Neural crest cell (in vitro differentiated cells): ENCODE measurements at places on chromosomes 4 and X. TPM values are rescaled to one million over a fixed set of nuclear protein-coding genes. Genes with fewer than 3 reads are reported as not detected.

GRCh38 chr4:85531560-85532341 is 56.8 kb downstream of the ARHGAP24 start:
- H3K27me3 ChIP-seq: no peaks in the 10 kb centered on the region

GRCh38 chr4:26452565-26453531 is 37.4 kb downstream of the CCKAR start:
- H3K4me3 ChIP-seq: no peak overlapping the region
- H3K27me3 ChIP-seq: no peaks in the 10 kb centered on the region
- no peak overlapping the region for H3K27ac ChIP-seq
- H3K4me1 ChIP-seq: no peaks in the 10 kb centered on the region
- H3K36me3 ChIP-seq: peaks cover 5% of the 10 kb centered on the region

DNA sequence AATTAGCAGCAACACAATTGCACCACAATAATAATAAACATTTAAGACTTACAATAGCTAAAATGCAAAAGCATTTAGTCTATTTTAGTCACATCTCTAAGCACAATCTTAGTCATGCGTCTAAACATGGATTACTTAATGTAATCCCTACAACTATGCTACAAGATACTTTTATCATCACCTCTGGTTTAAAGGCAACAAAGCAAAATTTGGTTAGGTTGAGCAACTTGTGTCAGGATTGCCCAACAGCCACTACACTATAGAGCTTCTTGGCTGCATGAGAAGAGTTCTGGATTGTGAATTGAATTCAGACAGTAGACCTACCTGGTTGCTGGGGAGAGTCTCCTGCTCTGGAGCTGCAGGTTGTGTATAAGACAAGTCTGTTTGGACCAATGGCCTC is 146.5 kb upstream of the PUDP start:
- H3K27ac ChIP-seq: no peak overlapping the region
- H3K4me3 ChIP-seq: no peak overlapping the region
- DNase-seq: no peak
- H3K27me3 ChIP-seq: no peaks in the 10 kb centered on the region
- H3K4me1 ChIP-seq: peaks cover 8% of the 10 kb centered on the region

DNA sequence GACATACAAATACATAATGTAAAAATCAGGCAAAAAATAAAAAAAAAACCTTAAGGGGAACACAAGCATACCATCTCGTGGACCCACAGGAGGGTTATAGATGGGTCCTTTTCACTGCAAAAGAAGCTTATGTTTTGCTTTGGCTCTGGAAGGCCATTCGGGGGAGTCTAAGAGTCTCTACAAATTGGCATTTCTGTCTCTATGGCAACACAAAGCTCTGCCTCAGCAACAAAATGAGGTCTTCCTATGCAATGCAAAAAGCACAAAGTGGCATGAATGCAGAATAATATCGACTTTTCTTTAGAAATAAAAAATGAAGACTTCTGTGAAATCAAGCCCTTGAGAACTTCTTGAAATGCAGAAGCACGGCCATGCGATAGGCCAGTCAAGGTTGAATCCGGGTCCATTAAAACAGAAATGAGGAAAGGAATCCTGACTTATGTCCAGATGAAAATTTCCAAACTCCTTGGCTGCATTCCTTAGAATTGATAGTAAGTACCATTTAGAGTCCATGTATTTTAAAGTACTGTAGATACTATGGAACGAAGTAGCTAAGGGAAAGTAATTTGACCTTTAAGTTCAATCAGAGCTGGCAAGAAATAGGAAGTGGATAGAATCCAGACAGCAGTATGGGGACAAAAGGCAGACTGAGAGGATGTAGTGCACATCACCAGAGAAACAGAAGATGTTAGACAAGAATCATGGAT is 63.7 kb upstream of the PDLIM3 start:
- no peak for DNase-seq
- H3K36me3 ChIP-seq: no peaks in the 10 kb centered on the region
- H3K27me3 ChIP-seq: no peaks in the 10 kb centered on the region
- no peak overlapping the region for H3K27ac ChIP-seq
- H3K4me3 ChIP-seq: no peak overlapping the region

DNA sequence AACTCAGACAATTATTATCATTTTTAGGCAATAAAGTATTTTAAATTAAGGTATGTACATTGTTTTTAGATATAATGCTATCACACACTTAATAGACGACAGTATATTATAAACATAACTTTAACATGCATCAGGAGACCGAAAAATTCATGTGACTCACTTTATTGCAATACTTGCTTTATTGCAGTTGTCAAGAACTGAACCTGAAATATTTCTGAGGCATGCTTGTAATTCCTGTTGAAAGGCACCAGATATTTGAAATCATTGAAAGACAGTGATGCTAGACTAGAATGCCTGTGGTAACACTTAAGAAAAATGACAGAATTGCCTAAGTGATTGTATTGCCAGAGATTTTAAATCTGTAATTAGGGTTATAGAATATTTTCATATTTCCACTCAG is 175.6 kb upstream of the MAGEB2 start:
- peaks cover under 1% of the 10 kb centered on the region for H3K36me3 ChIP-seq
- no peak overlapping the region for H3K27ac ChIP-seq
- no peak overlapping the region for H3K4me3 ChIP-seq
- H3K27me3 ChIP-seq: no peaks in the 10 kb centered on the region
- H3K4me1 ChIP-seq: no peaks in the 10 kb centered on the region

- no peaks in the 10 kb centered on the region for H3K27me3 ChIP-seq
- no peaks in the 10 kb centered on the region for H3K4me1 ChIP-seq
- DNase-seq: no peak
- H3K27ac ChIP-seq: no peak overlapping the region
These were observed 28.5 kb downstream of the TBCK start for GRCh38 chr4:106287353-106287969.

GRCh38 chr4:130850019-130850524 is 1754.1 kb downstream of the C4orf33 start:
- no peaks in the 10 kb centered on the region for H3K4me1 ChIP-seq
- no peaks in the 10 kb centered on the region for H3K36me3 ChIP-seq
- H3K27ac ChIP-seq: no peak overlapping the region
- no peaks in the 10 kb centered on the region for H3K27me3 ChIP-seq

DNA sequence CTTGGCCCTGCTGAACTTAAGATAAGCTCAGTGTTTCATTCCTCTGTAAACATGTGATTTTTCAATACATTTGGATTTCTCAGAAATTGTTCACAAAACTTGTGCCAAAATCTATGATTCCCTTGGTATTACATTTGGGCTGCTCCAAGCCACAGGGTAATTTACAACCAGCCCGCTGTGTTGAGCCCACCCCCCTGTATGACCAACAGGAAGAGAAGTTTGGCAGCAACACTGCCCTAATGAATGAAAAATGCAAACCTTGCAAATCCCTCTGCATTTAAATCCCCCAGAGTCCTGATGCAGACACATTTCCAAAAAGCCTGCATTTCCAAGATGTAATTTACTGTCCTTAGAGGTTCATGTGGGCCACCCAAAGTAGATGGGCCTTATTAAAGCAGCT is 34.1 kb upstream of the GAB1 start:
- no peak for DNase-seq
- H3K27ac ChIP-seq: no peak overlapping the region
- H3K4me3 ChIP-seq: no peak overlapping the region
- no peaks in the 10 kb centered on the region for H3K36me3 ChIP-seq

The CC2D2A gene
- total RNA-seq: 26.2 and 27.8 TPM in 2 replicates

The PAGE5 gene
- not detected in 2 replicates for total RNA-seq

The NEUROG2 gene
- 4.1 and 4.2 TPM in 2 replicates for total RNA-seq

The TMEM31 gene
- 2.0 TPM in 1 of 2 replicates, not detected in the other for total RNA-seq
